Cortex of kidney (tissue), 1 donor: ENCODE measurements at places on chromosomes 7 and 10.

GRCh38 chr7:94313926-94314325 is 80.8 kb upstream of the COL1A2 start:
- DNase-seq = no peak

GRCh38 chr7:142853739-142854371 is 1.0 kb upstream of the EPHB6 start:
- DNase-seq = no peak

GRCh38 chr10:77869626-77870420 is 56.7 kb downstream of the DLG5 start:
- no peak for DNase-seq

DNA sequence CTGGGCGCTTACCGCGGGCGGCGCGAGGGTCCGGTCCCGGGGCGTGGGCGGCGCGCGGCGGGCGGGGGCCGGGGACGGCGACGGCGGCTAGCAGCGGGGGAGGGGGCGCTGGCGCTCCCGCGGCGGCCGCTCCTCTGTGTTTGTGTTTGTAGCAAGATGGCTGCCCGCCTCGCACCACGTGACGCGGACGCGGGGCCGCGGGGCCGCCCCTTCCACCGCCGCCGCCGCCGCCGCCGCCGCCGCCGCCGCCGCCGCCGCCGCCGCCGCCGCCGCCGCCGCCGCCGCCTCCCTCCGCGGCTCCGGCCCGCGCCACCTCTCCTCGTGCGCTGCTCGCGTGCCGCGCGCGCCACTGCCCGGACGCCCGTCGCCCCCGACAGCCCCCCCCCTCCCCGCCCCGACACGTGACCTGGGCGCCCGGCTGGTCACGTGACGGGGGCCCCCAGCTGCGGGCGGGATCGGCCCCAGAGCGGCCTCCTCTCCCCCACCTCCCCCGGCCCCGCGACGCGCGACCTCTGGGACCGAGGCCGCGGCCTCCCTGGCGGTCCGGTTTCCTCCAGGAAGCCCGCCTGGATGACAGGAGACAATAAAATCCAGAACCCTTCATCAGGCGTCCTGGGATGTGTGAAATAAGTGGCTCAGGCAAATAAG is at the start of gene GIGYF1:
GIGYF1 (minus strand) TSS at position 153 of the 648 bp plus-strand sequence. CDS start 6,012 bp downstream, outside the sequence.
- no peak for DNase-seq

DNA sequence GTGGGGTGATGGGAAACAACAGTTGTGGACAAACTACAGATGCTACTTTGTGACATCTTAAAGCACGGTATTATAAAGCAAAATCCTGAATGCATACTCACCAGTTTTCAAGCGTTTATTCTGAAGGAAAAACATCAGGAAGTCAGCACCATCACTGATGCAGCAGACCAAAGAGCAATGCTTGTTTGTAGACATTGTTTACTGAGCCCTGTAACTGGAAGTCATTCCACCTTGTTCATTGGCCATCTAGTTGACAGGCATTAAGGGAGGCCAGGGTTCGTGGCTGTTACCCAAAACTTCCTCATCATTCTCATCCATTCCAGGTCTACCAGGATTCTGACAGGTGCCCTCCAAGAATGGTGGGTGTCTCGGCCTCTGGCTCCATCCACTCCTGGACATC is 55.3 kb upstream of the FAM204A start:
- DNase-seq = no peak

- no peak for DNase-seq
These were observed 32.1 kb upstream of the CHST15 start for GRCh38 chr10:124125305-124126116.

DNA sequence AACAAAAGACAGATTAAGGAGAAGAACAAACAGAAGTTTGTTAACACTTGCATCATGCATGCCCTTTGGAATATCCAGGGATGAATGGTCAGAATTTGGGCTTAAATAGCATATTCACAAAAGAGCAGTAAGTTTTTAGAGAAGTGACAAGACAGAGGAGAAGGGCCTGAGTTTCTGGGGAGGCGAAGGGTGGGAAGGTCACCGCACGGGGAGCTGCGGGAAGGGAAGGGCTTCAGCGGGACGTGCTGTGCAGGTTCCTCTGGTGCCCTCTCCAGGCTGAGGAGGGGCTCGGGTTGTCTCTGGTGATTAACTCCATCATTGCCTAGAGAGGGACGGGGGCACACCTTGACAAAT is 10.4 kb upstream of the ZNF22 start:
- no peak for DNase-seq

GRCh38 chr10:29280488-29280840 is 8.4 kb upstream of the LYZL1 start:
- DNase-seq = no peak

DNA sequence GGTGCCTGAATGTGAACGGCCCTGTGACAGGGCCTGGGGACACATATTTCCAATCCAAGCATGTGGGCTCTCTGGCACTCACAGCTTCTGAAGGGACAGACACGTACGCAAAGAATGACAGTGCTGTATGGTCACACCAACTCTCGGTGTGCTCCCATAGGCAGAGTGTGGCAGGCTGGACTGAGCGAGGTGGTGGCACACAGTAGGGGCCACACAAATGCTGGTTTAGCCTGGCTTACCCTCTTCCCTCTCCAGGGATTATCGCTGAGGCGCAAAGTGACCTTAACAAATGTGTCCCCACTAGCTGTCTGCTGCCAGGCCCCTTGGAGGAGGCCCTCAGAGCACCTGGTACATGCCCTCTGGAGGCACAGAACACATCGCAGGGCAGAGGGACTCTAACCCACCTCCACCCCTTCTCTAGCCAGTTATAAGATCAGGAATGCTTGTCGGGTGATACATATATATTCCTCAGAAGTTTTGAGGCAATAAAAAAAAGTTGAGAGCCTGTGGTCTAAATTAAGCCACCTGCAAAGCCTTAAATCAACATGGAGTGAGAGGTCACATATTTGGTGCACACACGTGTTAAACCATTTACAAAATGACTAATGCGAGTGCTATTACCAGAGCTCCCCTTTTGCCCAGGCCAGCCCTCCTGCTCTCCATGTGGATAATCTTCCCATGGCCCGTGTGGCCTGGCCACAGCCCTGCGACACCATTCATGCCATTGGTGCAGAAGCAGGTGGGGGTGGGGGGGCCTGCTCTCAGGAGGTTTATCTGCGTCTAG is 262.8 kb upstream of the GRB10 start:
- no peak for DNase-seq

DNA sequence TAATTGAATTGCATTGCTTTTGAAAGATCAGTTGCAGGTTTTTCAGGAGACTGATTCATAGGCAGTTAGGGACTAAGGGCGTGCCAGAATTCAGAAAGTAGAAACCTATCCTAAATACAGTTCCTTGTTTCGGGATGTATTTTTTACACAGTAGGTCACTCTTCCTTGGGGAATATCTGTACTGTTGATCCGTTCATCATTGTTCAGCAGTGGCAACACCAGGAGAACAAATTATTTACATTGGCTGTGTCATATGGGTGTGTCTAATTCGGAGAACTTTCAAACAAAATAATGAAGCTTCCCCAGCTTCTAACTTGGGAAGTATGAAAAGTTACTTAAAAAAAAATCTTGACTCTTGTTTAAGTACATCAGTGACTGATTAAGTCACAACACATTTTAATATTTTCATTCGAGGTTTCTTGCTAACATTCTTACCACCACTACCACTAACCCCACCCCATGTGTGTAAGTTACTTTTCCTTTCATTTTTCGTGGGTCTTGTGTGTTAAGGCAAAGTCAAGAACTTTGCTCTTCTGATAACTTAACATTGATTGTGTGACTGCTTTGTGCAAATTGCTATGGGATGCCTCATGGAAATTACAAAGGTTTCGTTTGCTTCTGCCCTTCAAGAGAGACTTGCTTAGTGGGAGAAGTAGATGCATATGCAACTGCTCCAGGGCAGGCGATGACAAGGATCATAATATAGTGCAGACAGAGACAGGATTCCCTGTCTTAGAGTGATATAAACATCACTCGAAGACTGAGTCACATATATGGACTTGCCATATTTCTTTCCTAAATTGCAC is 43.8 kb upstream of the RPA3 start:
- no peak for DNase-seq

DNA sequence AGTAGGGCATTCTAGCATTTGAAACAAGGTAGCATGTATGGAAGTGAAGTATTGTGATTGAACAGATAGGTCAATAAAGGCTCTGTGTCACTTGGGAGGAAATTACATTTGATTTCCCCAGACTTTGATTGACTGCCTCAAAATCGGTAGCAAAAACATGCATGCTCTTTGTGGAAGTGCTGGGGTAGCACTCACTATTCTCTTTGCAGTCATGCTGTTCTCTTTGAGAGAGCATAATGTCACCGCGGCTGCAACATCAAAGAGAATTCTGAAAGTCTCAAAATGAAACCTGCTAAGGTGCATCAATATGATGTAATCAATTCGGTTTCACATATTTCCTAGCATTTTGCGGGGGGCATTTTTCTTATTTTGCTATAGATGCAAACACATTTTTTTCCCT is 64.2 kb downstream of the ARMC3 start:
- DNase-seq = no peak

DNA sequence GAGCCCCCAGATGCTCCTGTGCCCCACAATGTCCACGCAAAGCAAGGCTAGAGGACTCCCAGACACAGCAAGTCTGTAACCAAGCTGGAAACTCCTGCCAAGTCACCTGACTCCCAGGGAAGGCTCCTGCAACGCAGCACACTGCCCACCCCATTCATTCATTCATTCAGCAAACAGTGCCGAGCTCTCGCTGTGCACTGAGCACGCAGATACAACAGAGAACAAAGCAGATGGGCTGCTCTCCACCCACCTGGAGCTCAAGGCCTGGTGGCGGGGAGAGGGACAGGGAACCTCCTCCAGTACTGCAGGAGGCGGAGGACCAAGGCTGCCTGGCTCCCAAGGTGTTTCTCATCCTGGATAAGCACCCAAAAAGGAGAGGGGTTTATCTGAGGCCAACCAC is 8.6 kb downstream of the KCNH2 start:
- no peak for DNase-seq

GRCh38 chr7:66629222-66630062 is 761 bp downstream of the KCTD7 start:
- no peak for DNase-seq

- no peak for DNase-seq
These were observed 23.0 kb downstream of the JCAD start for GRCh38 chr10:30036341-30036740.

- no peak for DNase-seq
These were observed 175.2 kb downstream of the CDK14 start for GRCh38 chr7:90771281-90771680.

DNA sequence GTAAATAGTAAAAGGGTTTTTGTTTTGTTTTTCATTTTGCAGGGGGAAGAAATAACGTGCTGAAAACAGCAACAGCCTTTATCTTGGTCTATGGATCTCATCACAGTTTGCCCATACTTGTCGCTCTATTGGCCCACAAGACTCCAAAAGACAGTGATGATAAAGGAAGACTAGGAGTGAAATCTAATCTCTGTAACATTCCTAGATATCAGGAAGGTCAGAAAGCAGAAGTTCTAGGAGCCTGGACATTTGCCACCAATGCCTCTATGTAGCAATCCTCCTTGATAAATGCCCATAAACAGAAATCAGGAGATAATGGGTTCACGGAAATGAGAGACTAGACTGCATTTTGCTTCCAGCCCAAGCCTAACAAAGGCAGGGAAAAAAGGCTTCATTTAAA is 8.9 kb downstream of the CUBN start:
- no peak for DNase-seq

DNA sequence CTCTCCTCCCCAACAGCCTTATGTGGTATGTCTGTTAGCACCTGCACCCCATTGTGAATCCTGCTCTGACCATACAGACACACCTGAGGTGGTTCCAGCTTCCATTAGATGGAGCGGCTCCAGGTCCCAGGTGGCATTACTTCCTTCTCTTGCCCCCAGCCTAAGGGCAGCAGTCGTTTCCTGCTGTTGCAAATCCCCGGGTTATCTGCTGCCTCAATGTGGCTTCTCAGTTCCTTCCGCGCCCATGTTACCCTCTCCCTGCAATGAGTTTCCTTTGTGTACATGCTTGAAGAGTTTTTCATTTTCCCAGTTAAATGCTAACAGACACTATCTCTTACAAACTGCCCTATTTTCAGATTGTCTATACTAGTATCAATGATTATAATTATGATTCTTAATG is 62.8 kb upstream of the PRKCQ start:
- DNase-seq = no peak

GRCh38 chr10:28810057-28810870 is 132.9 kb downstream of the BAMBI start:
- DNase-seq = no peak

GRCh38 chr7:132666071-132666773 is 90.0 kb upstream of the PLXNA4 start:
- no peak for DNase-seq

DNA sequence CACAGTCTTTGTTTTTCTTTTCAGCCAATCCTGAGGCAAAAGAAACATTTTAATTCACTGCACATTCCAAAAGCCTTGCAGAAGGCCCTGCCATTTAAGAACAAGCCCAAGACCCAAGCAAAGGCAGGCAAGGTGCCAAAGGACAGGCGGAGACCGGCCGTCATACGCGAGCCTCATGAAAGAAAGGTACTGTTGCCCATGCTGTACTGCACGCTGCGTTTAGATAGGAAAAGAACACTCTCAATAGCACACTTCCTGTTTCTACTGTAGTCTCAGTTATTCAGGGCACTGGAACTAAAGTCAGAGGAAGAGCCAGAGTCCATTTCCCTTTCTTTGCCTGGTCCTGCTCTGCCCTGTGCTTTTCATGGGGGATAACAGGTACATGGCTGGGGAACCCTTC is 47.6 kb downstream of the BMS1 start:
- no peak for DNase-seq

GRCh38 chr7:132720835-132721234 is 144.6 kb upstream of the PLXNA4 start:
- no peak for DNase-seq

GRCh38 chr10:14798636-14799035 is 23.9 kb upstream of the FAM107B start:
- no peak for DNase-seq

GRCh38 chr7:92809397-92809759 is 27.0 kb downstream of the CDK6 start:
- no peak for DNase-seq

GRCh38 chr10:806451-807162 is 117.1 kb upstream of the DIP2C start:
- no peak for DNase-seq

DNA sequence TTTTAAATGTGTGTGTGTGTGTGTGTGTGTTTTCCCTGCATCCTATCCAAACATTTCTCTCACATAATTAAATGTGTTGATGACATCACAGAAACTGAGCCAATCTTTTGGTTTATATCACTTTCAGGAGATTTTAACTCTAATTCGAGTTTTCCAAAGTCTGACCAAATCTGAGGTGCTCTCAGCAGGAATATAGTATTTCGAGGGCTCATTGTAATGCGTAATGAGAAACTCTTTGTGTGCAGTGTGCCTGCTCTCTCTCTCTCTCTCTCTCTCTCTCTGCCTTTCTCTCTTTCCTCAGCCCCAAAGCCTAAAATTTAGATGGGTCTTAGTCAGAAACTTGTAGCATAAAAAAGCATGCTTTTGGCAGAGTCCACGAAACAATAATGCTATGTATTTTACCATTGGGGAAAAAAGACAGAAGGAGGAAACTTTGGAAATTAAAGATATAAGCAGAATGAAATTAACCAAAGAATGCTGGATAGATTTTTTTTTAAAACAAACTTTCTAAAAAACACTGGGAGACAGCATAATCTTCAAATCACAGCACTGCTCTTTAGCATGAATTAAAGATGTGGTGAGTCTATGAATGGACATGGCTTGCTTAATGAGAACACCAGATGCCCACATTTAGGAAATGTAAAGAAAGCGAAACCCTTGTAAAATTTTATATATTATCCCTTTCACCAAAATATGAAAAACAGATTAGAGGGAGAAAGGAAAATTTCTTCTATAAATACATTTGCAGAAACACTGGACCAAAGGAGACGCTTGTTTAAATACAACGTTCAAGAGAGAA is 206.8 kb upstream of the HABP2 start:
- DNase-seq = no peak
